ENCODE measurements at places on chromosomes 2 and 18.

- DNase-seq: no peak
Observed at GRCh38 chr18:11183637-11184036, 34.3 kb upstream of the PIEZO2 start.

DNA sequence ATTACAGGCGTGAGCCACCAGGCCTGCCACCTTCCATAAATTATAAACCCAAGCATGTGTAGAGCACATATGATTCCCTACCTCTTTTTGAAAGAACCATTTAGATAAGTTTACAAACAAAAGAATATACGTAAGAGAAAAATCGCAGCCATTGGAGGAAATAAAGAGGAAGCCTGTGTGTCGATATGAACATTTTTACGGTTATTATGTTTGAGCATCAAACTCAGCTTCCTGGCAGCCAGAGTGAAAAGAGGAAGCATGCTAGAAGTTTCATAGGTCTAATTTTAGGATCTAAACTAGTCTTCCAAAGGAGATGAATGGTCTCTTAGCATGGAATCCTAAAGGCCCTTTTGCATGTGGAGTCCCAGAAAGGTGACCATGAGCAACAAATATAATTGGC is 104.3 kb downstream of the PLB1 start:
- no peak for DNase-seq

- DNase-seq: no peak
Observed at GRCh38 chr2:4938206-4938605, 754.0 kb upstream of the SOX11 start.

- no peak for DNase-seq
Observed at GRCh38 chr2:226059961-226060627, 660.6 kb downstream of the NYAP2 start.

DNA sequence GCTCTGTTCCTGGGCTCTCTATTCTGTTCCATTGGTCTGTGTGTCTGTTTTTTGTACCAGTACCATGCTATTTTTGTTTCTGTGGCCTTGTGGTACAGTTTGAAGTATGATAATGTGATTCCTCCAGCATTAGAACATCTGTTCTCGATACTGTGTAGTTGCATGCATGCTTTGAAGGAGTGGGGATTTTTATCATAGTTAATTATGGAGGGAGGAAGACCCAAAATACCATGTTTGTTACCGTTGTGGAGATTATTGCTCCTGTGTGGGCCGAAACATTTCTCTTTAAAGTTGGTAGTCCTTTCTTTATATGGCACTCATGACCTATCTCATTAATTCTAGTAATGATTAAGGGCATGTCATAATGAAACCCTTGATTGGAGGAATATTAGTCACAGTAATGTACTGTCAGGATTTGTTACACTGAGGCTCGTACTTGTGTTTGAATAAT is 87.6 kb downstream of the TTC27 start:
- DNase-seq: no peak

DNA sequence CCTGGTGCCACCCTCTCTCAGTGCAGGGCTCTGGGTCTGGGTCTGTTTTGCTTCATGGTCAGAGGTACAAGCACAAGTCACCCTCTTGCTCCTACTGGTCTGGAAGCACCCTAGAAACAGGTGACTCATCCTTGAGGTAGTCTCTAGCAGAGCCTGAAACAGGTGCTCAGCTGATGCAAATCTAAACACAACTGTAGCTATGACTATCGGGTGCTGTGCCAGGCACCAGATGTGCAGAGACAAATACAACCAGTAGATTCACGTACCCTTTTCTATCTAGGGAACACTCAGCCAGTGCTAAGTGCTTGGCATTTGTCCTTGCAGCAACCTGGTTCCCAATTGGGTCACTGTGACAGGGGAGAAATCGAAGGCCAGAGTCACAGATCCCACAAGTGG is 140.9 kb upstream of the MYCN start:
- DNase-seq: no peak

GRCh38 chr2:104976603-104977120 is 61.2 kb upstream of the MRPS9 start:
- no peak for DNase-seq

DNA sequence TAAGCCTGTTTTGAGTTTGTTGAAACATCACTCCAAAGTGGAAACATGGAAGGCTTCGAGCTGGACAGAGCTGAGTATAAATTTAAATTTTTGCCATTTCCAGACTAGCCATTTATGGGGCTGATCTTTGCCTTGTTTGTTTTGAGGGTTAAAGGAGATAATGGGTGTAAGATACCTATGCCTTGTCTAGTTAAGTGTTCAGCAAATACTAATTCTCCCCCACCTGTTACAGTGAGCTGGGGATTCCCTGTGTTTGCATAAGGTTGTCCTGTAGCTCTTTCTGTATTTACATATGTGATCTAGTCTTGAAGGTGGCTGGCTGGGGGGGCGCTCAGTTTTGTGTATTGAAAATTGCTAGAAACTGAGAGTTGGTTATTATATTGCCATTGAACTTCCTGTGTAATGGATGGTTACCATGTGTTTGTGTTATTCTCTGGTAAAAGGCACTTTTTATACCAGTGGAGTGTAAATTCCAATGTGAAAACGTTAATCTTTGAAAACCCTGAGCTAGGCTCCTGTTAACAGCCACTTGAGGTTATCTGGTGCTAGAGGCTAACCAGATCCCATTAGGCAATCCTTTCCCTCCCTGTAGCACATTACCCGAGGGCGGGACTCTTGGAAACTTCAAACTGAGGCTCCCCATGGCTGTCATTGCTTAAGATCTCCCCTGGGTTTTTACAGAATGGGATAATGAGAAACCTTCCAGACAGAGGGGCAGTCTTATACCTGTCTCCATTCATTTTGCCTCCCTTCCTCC is 26.7 kb downstream of the TANC1 start:
- no peak for DNase-seq

- DNase-seq: no peak
Observed at GRCh38 chr2:116948258-116948657, 866.2 kb upstream of the DDX18 start.

DNA sequence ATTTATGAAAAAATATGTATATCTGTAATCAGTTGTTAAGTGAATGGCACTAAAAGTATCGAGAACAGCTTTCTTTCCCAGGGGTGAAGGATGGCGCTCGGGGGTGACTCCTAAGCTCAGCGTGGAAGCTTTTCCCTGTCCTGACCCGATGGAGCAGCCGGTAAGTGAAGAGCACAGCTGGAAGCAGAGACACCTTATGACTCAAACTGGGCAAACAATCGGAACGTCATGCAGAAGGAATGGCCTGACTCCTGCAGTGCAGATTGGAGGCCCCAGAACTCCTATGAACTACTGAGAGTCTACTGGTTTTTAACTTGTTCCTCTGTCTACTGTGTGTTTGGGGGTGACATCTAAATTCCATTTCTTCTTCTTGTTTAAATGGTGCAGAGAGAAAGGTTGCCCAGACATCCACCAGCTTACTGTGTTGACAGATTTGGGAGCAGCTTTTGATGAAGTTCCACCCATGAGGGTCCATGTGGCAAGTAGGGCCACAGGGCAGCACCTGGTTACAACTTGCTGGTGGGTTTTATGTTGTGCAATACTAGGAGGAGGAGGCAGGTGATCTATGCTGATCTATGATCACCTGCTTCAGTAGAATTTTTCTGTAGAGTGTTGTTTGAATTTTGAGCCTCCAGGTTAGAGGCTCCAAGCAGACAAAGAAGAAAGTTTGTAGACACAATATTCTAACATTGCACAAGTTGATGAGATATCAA is 52.8 kb upstream of the TMEM182 start:
- DNase-seq: no peak

- DNase-seq: no peak
Observed at GRCh38 chr2:96739076-96739632, 710 bp downstream of the LMAN2L start.

DNA sequence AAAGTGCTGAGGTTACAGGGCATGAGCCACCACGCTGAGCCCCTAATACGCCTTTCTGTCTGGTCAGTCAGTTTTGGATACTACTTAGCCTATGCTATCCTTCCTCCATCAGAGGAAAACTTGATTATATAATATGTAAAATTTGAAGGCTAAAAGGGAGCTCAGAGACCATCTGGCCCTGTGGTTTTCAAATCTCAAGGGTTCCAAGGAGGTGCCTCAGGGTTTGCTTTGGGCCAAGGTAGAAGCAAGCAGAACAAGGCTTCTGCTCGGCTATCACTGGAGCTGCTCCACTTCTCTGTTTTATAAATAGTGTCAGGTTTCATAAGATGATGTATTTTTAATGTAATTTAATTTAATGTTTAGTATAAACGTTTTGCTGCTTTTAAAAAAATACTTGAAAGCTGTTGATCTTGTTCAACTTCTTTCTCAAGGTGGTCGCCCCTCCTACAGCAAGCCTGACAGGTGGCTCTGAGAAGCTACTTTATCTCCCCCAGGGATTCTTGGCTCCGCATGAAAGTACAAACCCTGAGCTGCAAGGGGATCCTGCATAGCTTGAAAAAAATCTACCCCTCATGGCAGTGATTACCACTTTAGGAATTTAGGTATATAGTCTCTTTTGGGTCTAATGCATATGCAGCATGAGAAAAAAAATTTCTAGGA is 290.3 kb downstream of the CNTNAP5 start:
- no peak for DNase-seq

DNA sequence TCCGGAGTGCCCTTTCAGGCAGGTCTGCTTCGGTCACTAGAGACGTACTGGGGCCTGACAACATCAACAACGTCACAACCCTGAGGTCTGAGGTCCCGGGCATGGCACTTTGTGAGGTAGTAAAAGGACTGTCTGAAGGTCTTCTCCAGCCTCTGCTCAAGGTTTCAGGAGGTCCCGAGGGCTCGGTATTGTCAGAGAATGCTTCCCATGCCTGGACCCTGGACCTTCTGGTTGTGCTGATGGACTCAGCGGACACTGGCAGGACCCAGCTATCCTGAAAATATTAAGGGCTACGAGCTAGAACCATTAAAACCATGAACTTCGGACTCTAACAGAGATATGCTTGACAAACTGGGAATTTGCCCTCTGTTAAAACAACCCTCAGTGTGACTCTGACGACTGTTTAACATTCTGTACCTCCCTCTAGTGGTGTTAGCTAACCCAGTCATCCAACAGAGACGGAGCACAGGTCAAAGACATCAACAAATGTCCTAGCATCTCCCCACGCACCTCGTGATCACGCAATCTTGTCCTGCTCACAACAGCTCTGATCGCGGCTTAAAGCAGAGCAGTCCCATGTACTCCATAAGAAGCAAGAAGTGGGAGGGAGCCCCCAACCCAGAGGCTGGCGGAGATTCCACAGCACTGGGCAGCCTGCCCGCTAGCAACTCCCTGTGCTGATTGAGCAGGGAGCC is 96.5 kb downstream of the CCDC93 start:
- no peak for DNase-seq

- DNase-seq: no peak
Observed at GRCh38 chr2:241541564-241542277, 16.8 kb upstream of the BOK start.

DNA sequence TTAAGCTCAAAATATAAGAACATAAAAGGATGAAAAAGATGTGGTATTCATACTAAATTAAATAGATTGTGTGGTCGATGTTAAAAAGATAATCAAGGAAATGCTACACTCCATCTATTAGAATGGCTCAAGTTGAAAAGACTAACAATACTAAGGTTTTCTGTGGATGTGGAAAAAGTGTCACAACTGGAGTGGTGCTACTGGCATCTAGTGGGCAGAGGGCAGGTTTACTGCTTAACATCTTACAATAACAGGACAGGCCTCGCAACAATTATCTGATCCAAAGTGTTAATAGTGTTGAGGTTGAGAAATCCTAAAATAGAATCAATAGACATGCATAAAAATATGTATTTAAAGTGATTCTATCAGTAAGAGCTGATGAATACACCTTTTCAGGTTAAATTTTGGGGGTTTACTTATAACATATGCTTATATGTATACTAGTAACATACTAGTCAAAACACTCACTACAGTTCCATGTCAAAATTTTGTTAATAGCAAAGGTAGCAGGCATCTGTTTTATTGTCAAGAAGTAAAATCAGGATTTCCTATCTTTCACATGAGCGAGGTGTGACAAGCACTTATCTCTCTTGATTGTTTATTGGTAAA is 91.5 kb upstream of the TMEFF2 start:
- DNase-seq: no peak

- DNase-seq: no peak
Observed at GRCh38 chr2:32691678-32692077, 63.8 kb downstream of the TTC27 start.

GRCh38 chr2:187523325-187523724 is 30.9 kb downstream of the TFPI start:
- no peak for DNase-seq

GRCh38 chr2:64770781-64771334 is 117.1 kb upstream of the SERTAD2 start:
- no peak for DNase-seq

DNA sequence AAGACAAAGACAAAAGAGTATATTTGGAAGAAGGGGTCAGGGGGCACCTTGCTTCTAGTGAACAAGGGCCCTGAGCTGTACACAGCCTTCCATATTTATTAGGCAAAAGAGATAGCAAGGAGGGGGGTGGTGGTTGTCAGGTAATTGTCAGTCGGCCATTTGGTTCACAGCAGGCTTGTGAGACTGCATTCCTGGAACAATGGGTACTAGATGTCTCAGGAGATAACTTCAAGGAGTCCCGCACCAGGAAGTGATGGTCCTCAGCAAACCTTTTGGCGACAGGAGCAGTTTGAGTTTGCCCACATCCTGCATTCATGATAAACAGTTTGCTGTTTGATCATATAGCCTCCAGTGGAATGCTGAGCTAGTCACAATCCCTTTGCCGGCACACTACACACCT is 376.4 kb upstream of the RAB12 start:
- DNase-seq: no peak

GRCh38 chr2:18425210-18425703 is 135.2 kb downstream of the RDH14 start:
- no peak for DNase-seq

- no peak for DNase-seq
Observed at GRCh38 chr18:58476516-58477256, 152.2 kb downstream of the ALPK2 start.

- DNase-seq: no peak
Observed at GRCh38 chr2:112314856-112315255, 39.5 kb downstream of the ZC3H6 start.

GRCh38 chr2:36433311-36434217 is 78.0 kb downstream of the CRIM1 start:
- DNase-seq: no peak

GRCh38 chr18:61635901-61636528 is 256.8 kb downstream of the RNF152 start:
- no peak for DNase-seq

- DNase-seq: no peak
Observed at GRCh38 chr2:30113617-30114293, 33.1 kb upstream of the YPEL5 start.

GRCh38 chr18:7609617-7610016 is 42.5 kb downstream of the PTPRM start:
- DNase-seq: no peak

- no peak for DNase-seq
Observed at GRCh38 chr2:186455613-186456012, 30.4 kb upstream of the ZC3H15 start.

GRCh38 chr18:35653392-35654135 is 72.0 kb downstream of the GALNT1 start:
- no peak for DNase-seq
